ENCODE measurements at places on chromosomes 6 and 20.

GRCh38 chr6:31736021-31736767 is at the start of gene CLIC1:
CLIC1 (minus strand) TSS chr6:31736530; CDS start chr6:31736300, 230 bp downstream.
- DNase-seq = peak; percentile 94

GRCh38 chr20:52992632-52993031 is 20.5 kb downstream of the TSHZ2 start:
- no peak for DNase-seq

GRCh38 chr20:61510778-61511330 is 258.8 kb downstream of the CDH4 start:
- DNase-seq = no peak

DNA sequence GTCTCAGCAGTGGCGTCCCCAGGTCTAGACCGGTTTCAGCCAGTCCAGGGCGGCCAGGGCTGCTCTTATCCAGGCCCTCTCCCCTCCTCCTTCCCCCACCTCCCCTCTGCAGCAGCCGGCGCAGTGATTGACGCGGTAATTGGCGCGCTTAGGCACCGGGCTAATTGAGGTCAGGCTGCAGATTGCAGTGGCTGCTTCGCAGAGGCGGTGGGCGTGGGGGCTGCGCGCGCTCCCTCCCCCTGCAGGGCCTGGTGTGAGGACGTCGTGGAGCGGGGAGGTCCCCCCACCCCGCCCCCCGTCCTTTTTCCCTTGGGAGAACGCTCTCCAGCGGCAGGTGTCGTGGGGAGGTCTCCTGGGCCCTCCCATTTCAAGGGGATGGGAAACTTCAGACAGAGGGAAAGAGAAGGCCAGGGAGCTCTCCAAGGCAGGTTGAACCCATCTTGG is 70.4 kb upstream of the BLCAP start:
- peak; percentile 86 for DNase-seq

DNA sequence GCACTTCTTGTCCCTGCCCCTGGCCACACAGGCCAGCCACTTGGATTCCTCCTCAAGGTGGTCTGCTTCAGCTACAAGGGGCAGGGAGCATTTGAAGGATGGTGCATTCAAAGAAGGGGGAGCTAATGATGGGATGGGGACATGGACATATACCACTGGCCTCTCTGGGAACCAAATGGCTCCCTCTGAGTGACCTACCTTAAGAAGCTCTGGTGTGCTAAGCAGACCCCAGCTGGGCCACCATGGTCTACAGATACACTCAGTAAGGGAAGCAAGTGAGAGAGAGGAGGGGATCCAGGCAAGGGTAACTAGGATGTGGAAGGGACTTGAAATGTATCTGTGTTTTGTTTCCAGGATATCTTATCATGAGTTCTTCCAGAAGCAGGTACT is 62.4 kb downstream of the TTI1 start:
- DNase-seq = peak; percentile 28

- DNase-seq = no peak
These were observed 62.1 kb downstream of the FOXO3 start for GRCh38 chr6:108622641-108623298.

GRCh38 chr6:104684911-104685415 is 174.8 kb downstream of the HACE1 start:
- no peak for DNase-seq

GRCh38 chr6:41654698-41655151 is 16.5 kb downstream of the MDFI start:
- DNase-seq = no peak

- DNase-seq = no peak
These were observed 395.5 kb upstream of the RUNX2 start for GRCh38 chr6:44932651-44933091.

DNA sequence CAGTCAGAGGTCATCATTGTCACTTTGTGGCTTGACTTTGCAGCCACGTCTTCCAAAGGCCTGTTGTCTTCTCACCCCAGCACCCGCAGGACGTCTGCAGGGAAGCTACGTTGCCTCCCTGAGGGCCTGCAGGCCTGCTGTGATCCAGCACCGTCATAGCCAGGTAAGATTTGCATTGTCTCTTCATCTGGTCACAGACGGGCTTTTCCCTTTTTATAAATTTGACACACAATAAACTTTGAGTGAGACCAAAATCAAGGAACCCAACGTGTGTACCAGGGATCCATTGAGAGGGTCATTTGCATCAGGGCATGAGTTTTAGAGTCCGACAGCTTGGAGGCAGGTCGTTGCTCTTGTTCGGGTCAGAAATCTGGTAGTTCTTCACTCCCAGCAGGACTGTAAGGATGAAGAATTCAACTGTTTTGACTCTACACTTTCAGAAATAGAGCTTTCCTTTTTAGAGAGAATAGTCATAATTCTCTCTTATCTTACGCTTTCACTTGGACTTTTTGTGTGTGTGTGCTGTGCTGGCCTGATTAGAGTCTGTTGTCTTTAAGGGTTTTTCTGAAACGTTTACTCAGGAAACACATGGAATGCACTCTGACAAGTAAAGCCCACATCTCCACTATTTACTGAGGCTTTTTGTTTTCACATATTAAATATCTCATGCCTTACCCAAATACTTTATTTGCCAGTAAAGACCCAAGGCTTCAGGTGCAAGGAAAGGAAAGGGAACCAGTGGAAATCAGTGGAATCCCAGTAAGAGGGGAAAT is 177.2 kb upstream of the TAB2 start:
- no peak for DNase-seq

DNA sequence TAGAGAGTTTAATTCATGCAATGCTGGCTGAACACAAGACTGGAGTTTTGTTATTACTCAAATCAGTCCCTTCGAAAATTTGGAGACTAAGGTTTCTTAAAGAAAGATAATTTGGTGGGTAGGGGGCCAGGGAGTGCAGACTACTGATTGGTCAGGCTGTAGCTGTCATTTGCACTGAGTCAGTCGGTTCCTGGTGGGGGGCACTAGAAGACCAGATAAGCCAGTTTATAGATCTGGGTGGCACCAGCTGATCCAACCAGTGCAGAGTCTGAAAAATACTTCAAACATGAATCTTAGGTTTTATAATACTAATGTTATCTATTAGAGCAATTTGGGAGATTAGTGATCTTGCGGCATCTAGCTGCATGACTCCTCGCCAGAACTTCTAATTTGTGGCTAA is 530.7 kb downstream of the NKAIN2 start:
- no peak for DNase-seq

- DNase-seq = no peak
These were observed 14.6 kb downstream of the EDN3 start for GRCh38 chr20:59314997-59315396.

DNA sequence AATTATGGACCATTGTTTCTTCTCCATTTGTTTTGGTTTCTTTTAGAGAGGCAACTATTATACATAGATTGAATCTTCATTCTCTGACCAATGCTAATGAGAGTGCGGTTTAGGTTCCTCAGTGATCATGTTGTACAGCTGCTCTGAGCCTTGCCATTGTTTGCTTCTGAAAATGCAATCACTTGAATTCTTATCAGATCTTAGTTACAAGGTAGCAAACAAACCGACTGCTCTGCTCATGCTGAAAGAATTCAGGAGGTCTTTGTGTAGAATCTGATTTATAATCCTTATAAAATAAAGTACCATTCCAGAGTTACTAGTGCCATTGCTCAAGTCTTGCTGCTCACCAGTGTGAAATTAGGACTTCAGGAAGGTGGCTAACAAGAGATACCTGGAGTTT is 569.1 kb upstream of the ID4 start:
- DNase-seq = no peak

GRCh38 chr6:37517411-37517812 is 17.7 kb upstream of the CCDC167 start:
- peak; percentile 36 for DNase-seq

- no peak for DNase-seq
These were observed 235.4 kb downstream of the HDGFL1 start for GRCh38 chr6:22804620-22805261.

DNA sequence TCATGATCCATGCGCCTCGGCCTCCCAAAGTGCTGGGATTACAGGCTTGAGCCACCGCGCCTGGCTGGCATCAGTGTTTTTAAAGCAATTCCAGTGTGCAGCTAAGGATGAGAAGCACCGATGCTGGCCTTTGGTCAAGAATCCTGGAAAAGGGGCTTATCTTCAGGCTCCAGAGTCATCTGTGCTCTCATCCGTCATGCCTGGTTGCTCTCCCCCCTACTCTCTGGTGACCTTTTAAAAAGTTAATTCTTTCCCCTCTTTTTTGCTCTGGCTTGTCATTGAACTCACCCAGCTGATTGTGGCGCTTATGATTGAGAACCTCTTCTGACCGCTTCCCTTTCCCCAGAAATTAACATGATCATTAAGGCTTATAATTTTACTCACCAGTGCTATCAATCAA is 28.7 kb downstream of the NR2E1 start:
- peak; percentile 21 for DNase-seq

DNA sequence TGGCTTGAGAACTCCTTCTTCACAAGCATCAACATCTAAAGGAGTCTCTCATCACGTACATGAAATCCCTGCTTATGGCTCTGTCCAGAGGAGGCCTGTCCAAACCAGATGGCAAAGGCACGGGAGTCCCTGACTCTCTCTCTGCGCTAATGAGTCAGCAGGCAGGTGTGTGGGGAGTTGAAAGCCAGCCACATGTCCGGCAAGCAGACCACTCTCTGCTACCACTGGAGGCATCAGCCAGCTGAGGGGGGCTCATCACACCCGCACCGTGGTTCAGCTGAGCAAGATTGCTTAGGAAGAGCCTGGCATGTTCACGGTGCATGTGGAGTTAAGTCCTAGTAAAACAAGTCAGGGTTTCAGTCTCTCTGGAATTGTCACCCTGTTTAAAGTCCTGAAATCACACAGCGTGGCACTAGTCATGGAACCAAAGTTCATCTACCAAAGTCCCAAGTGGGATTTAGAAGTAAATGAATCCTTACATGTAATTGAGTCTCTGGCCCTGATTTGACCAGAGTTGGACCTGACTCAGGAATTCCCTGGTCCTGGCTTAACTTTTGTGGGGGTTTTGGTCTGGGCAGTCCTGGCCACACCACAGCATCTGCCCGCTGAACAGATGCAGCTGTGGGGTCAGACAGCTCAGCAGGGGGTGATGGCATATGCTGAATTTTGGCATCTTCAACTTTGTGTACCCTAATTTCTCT is 155.2 kb upstream of the RIN2 start:
- no peak for DNase-seq

DNA sequence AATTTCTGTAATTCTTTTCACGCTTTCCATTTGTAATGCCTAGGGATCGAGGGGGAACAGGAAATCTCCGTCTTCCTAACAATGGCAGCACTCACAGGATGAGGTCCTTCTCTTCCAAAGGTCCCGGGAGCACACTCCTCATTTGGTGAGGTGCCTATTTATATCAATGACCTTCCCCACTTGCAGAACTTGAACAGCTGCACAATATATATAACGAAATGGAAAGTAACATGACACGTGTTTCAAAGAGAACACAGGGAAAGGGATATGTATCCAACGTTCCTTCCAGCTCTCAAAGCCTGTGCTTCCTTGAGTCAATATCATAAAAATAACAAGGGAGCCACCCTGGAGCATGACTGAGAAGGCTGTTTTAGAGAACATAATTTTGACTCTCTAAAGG is 78.6 kb upstream of the RBM24 start:
- no peak for DNase-seq

- no peak for DNase-seq
These were observed 45.1 kb downstream of the FNDC1 start for GRCh38 chr6:159214281-159214680.

- DNase-seq = peak; percentile 85
These were observed 75.7 kb upstream of the FOXP4 start for GRCh38 chr6:41470331-41471063.

- DNase-seq = no peak
These were observed 1.6 kb upstream of the ATP5F1E start for GRCh38 chr20:59033616-59034165.

- DNase-seq = peak; percentile 91
These were observed 2.7 kb downstream of the SLC32A1 start for GRCh38 chr20:38726804-38727606.

GRCh38 chr6:129513471-129513870 is 196.5 kb downstream of the ARHGAP18 start:
- DNase-seq = no peak

DNA sequence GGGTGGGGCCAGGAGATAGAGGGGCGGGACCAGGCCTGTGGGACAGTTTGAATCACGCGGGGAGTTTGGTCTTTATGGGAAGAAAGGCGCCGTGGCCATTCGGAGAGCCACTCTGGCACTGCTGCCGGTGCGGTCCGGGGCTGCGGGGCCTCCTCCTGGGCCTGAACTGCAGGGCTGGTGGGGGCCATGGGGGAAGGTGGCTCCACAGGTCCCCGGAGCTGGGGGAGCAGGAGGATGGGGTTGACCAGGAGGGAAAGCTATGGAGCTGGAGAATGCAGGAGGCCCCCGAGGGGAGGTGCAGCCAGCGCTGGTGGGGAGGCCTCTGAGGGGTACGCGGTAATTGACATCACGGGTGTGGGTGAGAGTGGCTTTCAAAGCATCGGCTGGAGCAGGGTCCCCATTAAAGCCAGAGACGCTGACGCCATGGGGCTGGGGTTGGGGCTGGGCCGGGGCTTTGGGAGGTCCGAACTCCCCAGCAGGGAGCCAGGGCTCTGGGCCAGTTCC is 1.8 kb upstream of the BHLHE23 start:
- DNase-seq = no peak

- DNase-seq = no peak
These were observed 54.4 kb upstream of the PBOV1 start for GRCh38 chr6:138272533-138273315.

DNA sequence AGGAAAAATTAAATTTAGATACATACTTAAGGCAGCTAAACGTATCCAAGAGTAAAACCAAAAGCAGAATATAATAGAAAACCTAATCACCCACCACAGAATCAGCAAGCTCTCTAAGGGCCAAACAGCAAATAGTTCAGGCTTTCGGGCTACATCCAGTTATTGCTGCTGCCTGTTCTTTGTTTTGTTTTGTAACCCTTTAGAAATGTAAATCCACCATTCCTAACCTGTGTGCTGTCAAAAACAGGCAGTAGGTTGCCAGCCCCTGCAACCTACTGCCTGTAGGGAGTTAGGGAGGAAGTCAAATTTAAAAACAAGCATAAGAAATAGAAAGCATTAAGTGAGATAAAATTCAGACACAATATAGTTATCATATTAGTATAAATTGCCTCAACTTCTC is 225.9 kb downstream of the PTPRT start:
- DNase-seq = peak; percentile 37

GRCh38 chr6:73610444-73611275 is 43.1 kb downstream of the SLC17A5 start:
- no peak for DNase-seq

DNA sequence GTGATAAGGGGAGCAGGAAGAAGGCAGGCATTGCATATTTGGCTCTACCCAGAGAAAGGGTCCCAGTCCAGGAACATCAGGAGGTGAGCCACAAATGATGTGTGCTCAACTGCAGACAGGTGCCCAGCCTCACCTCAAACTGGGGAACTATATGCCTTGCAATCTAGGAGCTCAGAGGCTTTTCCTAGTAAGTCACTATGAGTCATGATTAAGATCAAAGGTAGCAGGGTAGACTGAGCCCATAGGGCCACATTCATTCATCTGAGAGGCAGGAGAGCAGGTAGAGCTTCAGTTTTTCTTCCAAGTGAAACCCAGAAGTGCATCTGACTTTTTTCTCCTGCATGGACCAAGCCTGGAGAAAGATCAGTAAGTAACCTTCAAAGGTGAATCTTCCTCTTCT is 31.3 kb downstream of the MARCKS start:
- DNase-seq = no peak

GRCh38 chr6:131212913-131213312 is 77.6 kb downstream of the AKAP7 start:
- no peak for DNase-seq

GRCh38 chr20:20010639-20011500 is 6.3 kb upstream of the NAA20 start:
- no peak for DNase-seq

GRCh38 chr20:33348136-33348937 is 53.0 kb downstream of the CDK5RAP1 start:
- no peak for DNase-seq
